Hematopoietic multipotent progenitor cell treated with erythropoietin and hydrocortisone succinate and interleukin-3 and kit ligand, for 15 days (in vitro differentiated cells): ENCODE measurements at places on chromosomes 4 and X.

GRCh38 chr4:146098397-146098796 is 77.1 kb upstream of the LSM6 start:
- no peak for DNase-seq

DNA sequence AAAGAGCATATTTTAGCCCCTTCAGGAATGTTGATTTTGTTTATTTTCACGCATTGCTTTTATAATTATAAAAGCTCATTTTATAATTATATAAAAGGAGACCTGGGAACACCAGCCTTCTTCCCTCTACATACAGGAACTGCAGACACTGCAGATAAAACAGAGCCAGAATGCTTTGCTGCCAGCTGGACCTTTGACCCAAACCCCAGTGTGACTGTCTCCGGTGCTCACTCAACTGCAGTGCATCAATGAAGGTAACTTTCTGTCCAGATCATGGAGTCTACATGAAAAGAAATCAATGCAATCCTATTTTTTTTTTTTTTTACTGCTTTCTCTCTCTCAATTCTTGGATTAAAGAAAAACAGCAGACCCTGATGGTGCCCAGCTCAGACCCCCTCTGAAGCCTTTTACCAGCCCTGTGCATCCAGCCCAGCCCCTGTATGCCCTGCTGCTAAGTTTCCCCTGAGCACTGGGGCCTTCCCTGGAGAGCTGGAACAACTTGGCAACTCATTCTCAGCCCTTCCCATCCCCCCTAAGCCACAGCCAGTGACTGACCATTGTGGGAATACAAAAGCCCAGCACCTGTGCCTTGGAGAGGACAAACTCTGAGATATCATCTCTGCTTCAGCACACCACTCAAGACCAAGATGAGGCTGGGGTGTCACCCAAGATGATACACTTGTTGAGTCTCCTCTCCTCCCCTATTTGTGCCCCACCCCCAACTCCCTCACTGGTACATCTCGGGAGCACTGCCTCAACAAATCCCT is 182.1 kb downstream of the EVC2 start:
- no peak for DNase-seq

DNA sequence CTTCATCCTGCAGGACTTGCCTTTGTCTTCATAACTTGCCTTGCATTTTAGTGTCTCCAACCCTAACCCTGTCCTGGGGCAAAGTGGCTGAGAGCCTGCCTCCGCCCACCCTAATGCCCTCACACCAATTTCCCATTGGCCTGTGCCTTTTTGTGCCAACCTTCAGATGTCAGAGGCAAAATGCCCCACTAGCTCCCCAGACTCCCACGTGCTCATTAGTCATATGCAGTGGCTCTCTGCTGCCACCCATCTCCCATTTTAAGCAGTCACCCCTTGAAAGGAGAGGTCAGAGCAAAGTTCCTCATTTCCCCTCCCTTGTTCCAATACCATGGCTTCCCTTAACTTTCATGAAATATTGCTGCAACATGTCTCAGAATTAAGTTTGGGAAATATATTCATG is 74.8 kb upstream of the PASD1 start:
- DNase-seq: no peak

GRCh38 chrX:18003876-18004275 is 142.8 kb upstream of the RAI2 start:
- DNase-seq: no peak

DNA sequence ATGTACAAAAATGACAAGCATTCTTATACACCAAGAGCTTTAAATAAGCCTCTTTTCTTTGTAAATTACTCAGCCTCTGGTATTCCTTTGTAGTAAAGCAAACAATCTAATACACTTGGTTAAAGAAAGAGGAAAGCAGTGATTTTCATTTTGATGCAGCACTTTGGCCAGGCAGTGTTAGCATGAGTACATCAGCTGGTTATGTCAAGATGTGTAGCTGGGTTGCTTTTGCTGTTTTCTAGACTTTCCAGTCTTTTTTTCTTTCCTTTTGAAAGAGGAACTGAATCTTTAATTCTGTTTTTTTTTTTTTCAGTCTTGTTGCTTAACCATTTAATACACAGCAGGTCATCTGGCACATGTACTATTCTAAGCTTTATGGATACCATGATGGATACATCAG is 167.1 kb upstream of the AADAT start:
- no peak for DNase-seq

GRCh38 chr4:146273204-146273901 is 59.0 kb downstream of the REELD1 start:
- DNase-seq: no peak

DNA sequence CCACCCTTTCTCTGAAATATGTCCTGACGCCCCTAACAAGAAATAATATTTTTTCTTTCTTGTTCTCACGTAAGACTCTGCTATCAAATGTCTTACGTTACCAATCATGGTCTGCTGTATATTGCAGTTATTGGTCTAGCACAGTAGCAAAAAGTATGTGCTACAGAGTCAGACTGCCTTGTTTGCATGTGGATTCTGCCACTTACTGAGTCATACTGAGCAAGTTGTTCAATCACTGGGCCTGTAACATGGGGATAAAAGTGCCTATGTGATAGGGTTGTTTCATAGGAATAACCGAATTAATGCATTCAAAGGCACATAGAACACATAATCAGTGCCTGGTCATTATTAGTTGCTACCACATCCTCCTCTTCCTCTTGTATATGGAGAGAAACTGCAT is 14.1 kb downstream of the RPGR start:
- DNase-seq: no peak

DNA sequence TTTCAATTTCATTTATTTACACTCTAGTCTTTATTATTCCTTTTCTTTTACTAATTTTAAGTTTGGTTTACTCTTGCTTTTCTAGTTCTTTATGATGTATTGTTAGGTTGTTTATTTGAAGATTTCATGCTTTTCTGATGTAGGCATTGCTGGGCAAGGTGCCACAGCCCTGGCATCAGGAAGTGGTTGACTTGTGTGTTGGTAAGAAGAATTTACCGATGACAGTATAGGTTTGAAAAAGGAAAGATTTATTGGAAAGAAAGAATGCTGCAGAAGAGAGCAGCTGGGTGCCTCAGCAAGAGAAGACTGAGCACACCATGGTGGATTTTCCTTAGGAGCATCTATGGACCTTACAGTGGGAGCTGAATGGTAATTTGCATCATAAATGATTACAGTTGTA is 153.2 kb downstream of the KLF8 start:
- DNase-seq: no peak

DNA sequence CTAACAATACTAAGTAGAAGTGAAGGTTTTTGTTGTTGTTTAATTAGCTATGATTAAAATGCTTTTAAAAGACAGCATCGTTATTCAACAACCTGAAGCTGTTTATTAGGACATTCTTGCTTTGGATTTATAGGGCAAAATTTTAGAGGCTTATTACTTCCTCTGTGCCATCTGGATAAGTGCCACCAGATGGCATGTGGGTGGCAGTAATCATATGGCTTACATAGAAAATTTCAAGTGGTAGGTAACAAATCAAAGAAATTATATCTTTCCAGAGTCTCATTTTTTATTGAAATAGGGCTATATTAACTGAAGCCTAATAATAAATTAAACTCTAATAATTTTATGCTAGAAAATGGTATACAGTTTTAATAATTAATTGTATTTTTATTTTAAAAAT is 83.3 kb upstream of the HTR2C start:
- DNase-seq: no peak

- no peak for DNase-seq
Measured at GRCh38 chrX:72101597-72102037, 30.1 kb downstream of the RTL5 start.

GRCh38 chr4:121376097-121376496 is 4.7 kb downstream of the QRFPR start:
- no peak for DNase-seq

- no peak for DNase-seq
Measured at GRCh38 chr4:81255524-81255923, 40.5 kb upstream of the PRKG2 start.

DNA sequence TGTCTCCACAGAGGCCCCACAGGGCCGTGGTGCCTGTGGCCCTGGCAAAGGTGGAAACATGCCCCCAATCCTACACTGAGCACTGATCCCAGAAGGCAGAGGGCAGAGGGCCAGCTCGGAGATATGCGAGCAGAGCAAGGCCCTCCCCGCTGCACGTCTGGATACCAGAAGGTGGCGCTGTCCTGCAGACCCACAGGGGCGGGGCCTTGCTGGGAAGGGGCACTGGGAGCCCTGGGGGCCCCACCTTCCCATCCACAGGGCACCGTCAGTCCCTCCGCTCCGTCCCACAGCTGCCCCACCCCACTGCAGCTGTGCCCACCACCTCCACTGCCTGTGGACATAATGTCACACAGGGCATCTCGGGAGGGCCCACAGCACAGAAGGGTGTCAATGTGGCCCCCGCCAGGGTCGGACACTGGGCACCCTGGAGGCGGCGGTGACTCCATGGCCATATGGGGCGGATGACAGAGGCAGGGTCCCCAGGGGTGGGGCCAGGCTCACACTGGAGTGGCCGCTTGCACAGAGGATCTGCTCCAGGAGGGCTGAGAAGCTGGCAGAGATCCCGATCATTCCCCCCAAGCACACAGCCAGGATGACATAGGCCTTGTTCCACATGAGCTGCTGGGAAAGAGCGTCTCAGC is 4.8 kb downstream of the SLC49A3 start:
- DNase-seq: peak; percentile 36

DNA sequence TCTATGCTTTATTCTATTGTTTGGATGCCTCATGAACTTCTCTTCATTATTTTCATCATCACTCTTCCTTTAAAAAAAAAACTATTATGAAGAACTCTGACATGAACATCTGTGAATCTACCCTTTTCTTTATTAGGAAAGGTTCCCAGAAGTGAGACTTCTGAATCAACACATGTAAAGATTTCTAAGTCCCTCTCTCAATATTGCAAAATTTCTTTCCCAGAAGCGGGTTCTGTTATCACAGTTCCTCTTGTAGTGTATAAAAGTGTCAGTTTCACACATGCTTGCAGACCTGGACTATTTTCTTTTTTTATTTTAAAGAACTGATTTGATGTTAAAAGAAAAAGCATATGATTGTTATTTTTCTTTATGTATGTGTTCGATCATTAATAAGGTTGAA is 330.8 kb upstream of the KLF3 start:
- no peak for DNase-seq

- DNase-seq: no peak
Measured at GRCh38 chr4:31548823-31549222, 828.7 kb downstream of the PCDH7 start.

- no peak for DNase-seq
Measured at GRCh38 chrX:43314525-43314924, 341.6 kb upstream of the MAOA start.

DNA sequence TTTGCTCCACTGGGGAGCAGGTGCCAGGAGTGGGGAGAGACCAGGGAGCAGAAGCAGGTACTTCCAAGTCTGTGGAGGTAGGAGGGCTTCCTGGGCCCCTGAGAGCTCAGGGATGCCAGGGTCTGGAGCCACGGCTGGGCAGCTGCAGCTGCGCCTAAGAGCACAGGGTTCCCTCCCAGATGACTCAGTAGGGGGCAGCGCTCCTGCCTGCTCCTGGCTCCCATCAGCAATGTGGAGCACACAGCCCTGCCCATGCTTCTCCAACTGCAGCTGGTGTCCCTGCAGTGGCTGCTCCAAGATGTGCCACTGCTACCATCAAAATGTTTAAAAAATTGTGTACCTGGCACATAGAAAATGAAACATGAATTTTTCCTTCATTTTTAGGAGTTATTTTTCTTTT is 1028.2 kb downstream of the PCDH7 start:
- DNase-seq: no peak

GRCh38 chr4:136390824-136391223 is 1141.5 kb downstream of the PCDH18 start:
- no peak for DNase-seq

DNA sequence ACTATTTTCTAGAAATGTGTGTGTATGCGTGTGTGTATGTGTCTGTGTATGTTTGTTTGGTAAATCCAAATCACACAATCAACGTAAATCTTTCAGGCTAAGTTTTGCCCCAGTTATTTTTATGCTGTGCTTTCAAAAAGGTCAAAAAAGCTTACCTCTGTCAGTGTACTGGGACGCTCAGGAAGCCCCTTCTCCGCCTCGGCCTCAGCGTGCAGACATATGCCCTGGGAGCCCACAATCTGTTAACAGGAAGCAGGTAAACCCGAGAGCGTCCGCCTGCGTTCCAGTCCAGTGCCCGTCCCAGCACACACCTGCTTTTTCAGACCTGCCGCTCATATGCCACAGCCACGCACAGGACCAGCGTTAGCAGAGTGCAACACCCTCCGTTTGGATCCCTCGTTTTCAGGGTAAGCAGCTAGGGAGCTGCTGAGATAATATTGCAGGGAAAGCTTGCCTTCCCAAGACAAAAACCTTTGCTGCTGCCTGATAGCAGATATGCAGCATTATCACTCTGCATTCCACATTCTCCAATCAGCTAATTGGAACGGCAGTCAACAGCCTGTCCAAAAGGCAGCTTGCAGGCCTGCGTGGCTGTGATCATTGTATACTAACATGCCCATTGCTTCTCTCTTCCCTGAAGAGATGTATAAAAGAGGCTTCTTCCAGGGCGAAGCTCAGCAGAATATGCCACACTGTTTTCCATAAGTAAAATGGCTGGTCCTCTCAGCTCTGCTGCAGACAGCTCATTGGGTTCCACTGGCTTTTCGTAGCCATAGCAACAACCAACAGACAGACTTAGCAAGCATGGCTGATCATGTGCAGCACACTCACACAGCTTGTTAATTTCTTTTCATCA is at the start of gene SORBS2:
SORBS2 (minus strand) TSS at position 686 of the 856 bp plus-strand sequence. CDS start 121,623 bp downstream, outside the sequence.
- no peak for DNase-seq

DNA sequence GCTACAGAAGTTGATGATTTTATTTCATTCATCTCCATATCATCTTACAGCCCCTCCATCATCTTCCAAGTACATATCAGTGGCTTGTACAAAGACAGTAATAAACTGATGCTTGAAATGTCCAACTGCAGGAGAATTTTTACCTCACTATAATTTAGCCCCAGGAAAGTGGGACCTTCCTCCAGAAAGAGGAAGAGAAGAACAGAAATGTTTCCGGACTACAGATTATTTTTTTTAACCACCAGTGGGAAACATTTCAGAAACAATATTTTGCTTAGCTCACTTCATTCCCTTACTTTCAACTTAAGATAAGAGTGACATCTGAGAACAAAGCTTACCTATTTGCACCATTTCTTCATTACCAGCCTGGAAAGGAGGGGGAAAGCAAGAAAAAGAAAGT is 2.0 kb downstream of the ADAMTS3 start:
- no peak for DNase-seq

DNA sequence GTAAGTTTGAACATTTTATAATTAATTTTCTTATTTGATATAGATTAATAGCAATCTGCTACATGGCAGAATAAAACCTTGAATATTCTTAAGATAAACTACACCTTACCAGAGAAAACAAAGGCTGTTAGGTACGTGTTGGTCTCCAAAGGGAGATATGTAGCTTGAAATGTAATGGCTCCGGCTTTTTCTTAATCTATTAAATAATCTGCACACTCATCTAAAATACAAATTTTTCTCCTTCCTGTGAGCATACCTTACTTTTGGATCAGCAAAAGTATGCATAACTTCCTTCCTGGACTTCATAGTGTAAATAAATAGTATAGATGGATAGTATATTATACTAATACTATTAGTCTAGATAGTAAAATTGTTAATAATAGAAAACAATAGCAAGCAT is 141.3 kb downstream of the JADE1 start:
- no peak for DNase-seq
